ENCODE measurements at places on chromosomes 13 and 19.
A peak's percentile ranks its signal among the peaks of the same experiment; 100 is the strongest.

- DNase-seq: no peak
Observed at GRCh38 chr19:23802290-23802689, 43.6 kb upstream of the ZNF681 start.

DNA sequence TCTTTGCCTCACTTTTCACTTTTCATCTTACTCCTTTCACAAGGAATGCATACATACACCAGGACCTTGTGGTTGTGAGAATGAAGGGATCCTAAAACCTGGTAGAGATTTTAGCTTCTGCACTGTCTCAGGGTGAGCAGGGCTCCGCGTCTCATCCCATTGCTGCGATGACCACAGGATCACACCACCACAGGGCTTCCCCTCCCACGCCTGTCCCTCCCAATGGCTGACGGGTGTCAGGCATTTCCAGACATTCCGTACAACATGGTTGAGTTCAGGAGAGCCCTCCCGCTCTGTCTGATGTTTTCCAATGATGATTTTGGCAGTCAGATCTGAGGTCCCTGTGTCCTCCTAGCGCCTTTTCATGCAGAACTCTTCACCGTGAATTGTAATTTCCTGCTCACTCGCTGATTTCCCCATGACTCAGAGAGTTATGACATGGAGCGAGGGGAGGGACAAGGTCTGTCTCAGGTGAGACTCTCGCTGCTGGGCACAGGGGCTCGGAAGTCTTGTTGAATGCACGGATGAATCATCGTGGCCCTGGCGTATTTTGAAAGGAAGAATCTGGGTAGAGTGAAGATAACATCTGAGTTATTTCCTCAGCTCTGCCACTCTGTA, 102.8 kb downstream of the TEX29 start:
- DNase-seq: no peak

DNA sequence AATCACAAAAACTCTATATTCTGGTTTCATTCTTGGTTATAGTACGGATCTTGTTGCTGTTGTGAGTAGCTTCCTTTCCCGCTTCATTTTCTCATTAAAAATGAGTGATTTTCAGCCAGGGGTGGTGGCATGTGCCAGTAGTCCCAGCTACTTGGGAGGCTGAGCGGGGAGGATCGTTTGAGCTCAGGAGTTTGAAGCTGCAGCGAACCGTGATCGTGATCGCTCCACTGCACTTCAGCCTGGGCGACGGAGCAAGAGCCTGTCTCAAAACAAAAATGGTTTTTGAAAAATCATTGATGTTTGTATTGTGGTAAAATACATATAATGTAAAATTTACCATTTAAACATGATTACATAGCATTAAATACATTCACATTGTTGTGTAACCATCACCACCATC, 71.6 kb upstream of the TM9SF2 start:
- DNase-seq: no peak

DNA sequence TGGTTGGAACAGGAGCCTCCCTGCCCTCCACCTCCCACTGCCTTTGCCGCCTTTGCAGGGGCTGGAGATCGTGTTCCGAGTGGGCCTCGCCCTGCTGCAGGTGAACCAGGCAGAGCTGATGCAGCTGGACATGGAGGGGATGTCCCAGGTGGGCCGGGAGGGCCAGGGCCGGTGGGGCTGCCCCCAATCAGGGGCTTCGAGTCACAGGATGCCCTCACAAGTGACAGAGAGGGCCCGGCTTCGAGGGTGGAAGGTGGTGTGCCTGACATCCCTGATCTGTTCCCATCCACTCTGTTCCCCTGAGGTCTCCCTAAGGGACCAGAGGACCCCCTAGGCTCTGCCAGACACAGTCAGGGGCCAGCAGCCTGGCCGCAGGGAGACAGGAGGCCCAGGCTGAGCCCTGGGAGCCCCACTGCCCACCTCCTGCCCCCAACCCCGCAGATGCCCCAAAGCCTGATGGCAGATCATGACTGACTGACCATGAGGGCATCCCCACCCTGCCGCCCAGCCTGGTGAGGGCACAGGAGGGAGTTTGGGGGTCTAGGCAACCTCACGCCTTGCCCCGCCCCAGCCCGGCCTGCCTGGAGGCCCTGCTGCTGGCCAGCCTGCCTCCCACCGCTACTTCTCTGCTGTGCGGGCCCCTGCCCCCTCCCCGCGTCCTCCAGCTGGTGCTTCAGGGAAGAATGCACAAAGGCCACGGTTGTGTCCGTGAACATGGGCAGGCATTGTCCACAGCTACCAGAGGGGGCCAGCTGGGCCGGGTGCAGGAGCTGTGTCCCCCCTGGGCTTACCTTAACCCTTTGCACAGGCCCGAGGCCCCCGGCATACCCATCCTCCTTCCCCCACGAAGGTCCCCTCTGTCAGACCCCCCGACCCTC, 21.8 kb downstream of the EVI5L start:
- DNase-seq: no peak

- peak; percentile 33 for DNase-seq
Observed at GRCh38 chr19:2543463-2544442, 67.8 kb downstream of the GADD45B start.

GRCh38 chr19:23771761-23772674, 13.3 kb upstream of the ZNF681 start:
- DNase-seq: no peak

DNA sequence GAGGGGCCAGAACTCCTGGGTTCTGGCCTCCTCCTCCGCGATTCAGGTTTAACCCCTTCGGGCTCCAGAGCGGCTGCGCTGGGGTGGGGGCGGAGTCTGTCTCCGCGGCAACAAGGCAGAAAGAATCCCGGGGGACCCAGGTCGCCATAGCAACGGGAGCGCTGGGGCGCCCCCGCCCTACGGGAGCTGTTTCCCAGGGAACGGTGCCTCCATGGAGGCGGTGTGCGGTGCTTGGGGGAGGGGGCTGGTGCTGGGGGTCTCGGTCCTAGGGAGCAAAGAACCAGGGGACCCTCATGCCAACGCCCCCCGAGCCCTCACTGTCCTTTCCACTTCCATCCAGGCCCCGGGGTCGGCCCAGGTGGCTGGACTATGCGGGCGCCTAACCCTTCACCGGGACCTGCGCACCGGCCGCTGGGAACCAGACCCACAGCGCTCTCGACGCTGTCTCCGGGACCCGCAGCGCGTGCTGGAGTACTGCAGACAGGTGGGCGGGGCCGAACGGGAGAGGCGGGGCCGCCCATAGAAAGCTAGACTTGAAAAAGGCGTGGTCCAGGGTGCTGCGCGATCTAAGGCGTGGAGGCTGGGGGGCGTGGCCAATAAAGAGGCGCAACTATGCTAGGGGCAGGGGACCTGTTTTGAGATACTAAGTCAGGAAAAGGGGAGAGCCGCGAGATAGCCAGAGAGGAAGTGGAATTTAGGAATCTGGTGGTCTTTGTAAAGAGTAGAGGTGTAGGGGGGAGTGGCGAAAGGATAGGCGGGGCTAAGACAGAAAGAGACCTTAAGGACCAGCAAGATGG, 1.2 kb downstream of the APLP1 start:
- peak; percentile 82 for DNase-seq

DNA sequence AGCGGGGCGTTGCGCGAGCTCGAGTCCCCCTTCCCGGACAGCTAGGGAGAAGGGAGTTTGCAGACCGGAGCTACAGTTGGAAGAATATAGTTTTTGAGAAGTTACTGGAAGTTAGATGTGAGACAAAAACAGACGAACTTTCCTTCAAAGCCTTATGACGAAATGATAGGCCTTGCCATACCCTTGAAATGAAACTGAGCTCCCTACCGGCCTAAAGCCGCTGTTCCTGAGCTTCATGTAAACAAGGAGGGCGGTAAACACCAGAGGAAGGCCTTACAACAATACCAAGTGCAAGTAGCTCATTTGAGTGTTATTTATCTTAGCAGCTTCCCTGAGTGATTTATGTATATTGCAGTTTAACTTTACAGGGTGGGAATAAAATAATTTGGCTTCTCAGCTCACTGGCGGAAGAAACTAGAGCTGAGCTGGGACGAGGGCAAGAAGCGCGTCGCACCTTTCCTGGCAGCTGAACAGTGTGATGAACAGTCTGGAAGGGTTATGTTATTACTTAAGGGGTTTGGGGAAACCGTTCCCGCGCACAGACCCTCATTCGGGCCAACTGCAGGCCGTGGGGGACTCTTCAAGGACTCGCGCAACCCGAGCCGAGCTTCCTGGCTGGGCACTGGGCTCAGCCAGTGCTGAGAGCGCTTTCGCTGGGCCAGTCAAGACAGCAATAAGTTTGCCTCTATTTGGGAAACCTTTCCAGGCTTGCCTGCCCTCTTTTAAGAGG, 111.2 kb downstream of the KCNRG start:
- no peak for DNase-seq

GRCh38 chr19:23521471-23521870, 126.2 kb upstream of the ZNF91 start:
- DNase-seq: no peak

DNA sequence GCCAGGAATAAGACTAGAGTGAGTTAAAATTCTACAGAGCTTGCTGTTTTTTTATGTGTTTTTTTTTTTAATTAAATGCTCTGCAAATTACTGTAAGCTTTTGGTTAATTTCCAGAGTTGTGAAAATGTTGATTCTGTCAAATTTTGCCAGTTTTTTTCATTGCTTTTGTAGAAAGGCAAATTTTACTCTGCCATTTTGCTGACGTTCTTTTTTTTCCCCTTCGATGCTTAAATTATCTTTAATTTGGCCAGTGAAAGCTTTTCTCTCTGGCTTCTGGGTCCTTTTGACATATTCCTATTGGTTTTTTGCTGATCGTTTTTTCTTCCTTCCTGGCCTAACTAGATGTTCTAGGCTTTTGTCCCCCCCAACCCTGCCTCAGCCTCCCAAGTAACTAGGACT, 23.8 kb upstream of the EVI5L start:
- DNase-seq: no peak

GRCh38 chr13:106311004-106311403, 224.5 kb downstream of the EFNB2 start:
- DNase-seq: no peak

DNA sequence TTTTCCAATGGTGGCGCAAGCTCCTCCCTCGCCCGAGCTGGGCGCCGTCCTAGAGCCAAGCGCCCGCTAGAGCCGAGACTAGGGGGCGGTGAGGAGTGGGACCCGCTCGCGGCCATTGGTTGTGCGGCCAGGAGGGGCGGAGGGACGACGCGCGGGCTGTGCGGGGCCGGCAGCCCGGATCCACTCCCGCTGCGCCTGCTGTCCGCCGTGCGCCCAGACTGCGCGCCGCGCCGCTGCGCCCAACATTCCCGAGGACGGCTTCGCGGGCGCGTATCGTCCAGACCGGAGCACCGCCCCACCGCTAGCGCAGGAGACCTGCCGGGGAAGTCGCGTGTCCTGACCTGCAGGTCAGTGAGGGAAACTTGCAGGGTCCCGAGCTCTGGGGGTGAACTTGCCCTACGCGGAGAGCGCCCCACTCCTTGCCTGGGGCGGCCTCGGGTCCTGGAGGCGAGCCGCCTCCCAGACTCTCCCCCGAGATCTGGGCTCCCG, at the start of gene SERTM1:
TSS of gene SERTM1 (plus strand) at position 183 of the 489 bp plus-strand sequence. CDS start 21,059 bp downstream, outside the sequence.
- DNase-seq: peak; percentile 24

- no peak for DNase-seq
Observed at GRCh38 chr13:48405875-48406274, 7.0 kb downstream of the LPAR6 start.

DNA sequence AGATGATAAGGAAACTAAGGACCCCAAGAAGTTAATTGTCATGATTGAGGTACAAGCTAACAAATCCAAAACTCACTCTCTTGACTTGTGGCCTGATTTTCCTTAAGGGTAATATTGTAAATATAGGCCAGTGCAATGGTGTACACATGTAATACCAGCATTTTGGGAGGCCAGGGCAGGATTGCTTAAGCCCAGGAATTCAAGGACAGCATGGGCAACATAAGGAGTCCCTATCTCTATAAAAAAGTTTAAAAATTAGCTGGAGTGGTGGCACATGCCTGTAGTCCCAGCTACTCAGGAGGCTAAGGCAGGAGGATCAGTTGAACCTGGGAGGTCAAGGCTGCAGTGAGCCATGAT, 28.7 kb upstream of the GARRE1 start:
- no peak for DNase-seq

- DNase-seq: no peak
Observed at GRCh38 chr19:34851277-34851804, 75.4 kb upstream of the ZNF30 start.

DNA sequence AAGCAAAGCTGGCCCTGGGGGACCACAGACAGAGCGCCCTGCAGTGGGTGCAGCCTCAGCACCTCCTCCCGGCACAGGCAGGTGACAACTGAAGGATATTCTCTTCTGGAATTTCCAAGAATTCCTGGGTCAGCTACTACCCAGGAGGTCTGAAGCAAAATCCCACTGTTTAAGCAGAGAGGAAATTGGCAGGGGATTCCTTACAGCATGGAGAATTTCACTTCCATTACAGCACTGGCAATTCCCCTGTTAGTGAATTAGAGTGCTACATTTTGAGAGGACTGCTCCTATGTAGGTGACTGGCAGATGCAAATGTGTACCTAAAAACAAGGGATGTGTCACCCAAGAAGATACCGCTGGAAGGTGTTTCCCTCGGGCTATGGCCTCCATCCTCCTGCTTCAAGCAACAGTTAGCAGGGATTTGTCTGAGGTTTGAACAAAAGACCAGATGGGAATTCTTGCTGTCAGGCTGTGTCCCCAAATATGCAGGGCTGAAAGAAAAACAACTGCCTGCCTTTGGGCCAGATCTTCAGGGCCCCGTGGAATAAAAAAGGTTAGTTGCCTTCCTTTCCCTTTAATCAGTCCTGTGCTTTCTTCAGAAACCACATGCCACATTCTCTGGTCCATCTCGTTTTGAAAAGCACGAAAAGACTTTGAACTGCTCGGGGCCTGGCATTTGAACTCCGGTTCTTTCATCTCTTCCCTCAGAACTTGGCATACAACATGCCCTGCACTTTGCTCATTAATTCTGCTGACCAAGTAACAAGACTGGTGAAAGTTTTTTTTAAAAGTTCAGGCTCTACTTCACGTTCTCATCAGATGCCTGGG, 296.4 kb downstream of the DNAJC15 start:
- DNase-seq: no peak

- DNase-seq: no peak
Observed at GRCh38 chr19:22606954-22607652, 27.0 kb upstream of the ZNF492 start.

DNA sequence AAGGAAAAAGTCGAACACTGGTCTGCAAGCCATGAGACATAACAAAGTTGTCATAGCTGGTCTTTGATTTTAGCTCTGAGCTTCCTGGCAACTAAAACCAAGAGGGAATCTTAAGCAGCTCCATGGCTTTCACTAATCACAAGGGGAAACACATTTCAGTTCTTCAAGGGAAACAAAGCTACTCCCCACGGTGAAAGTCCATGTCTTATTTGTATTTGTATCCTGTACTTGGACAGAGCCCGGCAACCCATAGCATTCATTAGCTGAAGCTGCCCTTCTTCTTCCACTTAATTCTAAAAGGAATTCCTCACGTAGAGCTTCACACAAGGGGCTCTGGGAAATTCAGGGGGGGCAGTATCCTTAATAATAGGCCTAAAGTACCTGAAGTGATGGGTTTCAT, 128.9 kb downstream of the RGCC start:
- no peak for DNase-seq

GRCh38 chr19:48419158-48419920, 25.9 kb downstream of the GRIN2D start:
- DNase-seq: no peak

GRCh38 chr13:95643571-95643935, 953 bp downstream of the DZIP1 start:
- DNase-seq: peak; percentile 16
